ENCODE measurements at places on chromosomes 2 and 18. TPM values are rescaled to one million over a fixed set of nuclear protein-coding genes. Genes with fewer than 3 reads are reported as not detected.

The FBXO15 gene
- 1.1 TPM for total RNA-seq

The RIF1 gene
- 108 TPM for total RNA-seq

The ATP5MC3 gene
- total RNA-seq = 69.8 TPM

The CCBE1 gene
- total RNA-seq = 4.2 TPM

The STAT4 gene
- total RNA-seq = 7.1 TPM

The CTAGE1 gene
- not detected for total RNA-seq

The TMX3 gene
- 97.6 TPM for total RNA-seq

The TYW5 gene
- total RNA-seq = 22.4 TPM

The GKN2 gene
- total RNA-seq = not detected

The ARHGEF33 gene
- total RNA-seq = 2.1 TPM

The SCG2 gene
- total RNA-seq = 15.3 TPM

DNA sequence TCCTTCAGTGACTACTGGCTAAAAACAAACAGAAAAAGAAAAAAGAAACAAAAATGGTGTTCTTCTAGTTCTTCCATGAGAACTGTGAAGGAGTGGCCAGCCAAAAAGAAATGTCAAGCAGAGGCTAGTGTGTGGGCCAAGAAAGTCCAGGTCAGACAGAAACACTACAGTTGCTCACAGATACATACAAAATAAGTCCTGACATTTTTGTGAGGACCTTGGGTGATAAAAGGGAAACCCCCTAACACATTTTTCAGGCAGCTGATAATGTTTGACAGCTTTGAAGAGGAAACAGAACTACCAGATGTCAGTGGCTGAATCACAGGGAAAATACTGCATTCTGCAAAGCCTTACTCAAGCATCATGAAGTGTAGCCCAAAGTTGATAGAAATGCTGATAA, 28.1 kb downstream of the ARHGAP25 start:
- no peak for DNase-seq

- DNase-seq = no peak
Measured at GRCh38 chr2:26623541-26624495, 17.3 kb downstream of the CIB4 start.

DNA sequence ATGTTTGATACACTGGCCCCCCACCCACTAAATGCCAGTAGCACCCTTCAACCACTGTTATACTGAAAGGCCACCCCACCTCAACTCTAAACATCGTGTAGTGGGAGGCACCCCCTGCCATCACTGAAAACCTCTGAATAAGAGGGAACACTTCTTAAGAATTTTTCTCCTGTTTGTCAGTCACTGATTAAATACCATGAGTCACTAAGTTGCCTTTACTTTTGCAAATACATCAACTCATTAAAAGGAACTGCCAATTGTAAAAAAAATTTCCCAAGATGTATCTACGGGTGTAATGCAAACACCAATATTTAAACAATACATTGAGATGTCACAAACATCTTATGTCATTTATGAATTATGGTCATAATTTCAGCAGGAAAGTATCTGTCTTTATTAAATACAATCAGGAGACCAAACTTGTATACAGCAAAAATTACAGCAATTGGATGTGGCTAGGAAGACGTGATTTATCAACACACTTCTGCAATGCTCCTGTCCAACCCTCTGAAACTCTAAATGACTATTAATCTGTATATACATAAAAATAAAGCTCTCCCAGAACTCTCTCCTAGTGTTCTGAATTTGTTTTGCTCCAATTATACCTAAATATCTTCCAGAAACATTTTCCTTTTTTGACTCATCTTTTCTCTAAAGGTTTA, 144.1 kb upstream of the STK17B start:
- no peak for DNase-seq

GRCh38 chr18:59318460-59319050, at the start of gene CPLX4:
TSS of gene CPLX4 (minus strand) at chr18:59318649. CDS start at chr18:59318462, 187 bp downstream.
- DNase-seq = no peak

- DNase-seq = no peak
Measured at GRCh38 chr2:37676274-37676673, 4.8 kb upstream of the CDC42EP3 start.

GRCh38 chr2:86107031-86107430, 996 bp downstream of the PTCD3 start:
- DNase-seq = no peak

DNA sequence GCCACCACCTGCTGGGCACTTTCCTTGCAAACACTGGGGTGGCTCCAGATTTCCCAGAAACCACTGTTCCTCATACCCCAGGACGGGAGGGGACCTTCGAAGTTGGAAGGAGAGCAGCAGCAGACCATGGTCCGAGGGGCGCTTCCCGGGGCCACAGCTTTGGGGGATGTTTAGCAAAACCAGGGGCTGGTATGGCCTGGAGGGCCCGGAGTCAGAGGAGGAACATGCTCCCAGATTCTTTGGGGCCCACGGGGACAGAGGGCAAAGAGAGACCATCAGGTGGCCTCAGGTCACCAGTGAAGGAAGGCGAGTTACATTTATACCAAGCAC, 25.3 kb downstream of the HS6ST1 start:
- no peak for DNase-seq

GRCh38 chr18:59690996-59691395, 6.2 kb downstream of the CCBE1 start:
- DNase-seq = no peak

- DNase-seq = no peak
Measured at GRCh38 chr2:88176352-88176984, 6.3 kb downstream of the THNSL2 start.

GRCh38 chr18:666177-666576, 8.7 kb downstream of the TYMS start:
- no peak for DNase-seq

DNA sequence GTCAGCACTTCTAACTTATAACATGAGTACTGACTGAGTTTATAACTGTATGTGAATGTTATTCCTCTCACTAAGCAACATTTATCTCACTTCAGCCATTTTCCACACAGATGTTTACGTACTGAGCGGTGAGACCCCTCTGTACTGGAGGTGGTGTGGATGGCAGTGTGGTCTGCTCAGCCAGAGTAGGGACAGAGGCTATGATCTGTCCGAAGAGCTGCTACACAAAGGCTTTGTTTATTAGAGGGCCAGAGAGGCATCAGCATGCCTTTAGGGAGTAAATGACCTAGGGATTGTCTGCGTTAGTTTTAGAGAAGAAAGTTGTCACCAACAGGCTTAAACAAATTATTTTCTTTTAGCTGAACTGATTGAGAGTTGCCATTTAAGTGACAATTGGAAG, 23.2 kb upstream of the TACR1 start:
- no peak for DNase-seq

- DNase-seq = no peak
Measured at GRCh38 chr2:197591339-197592072, 75.6 kb downstream of the MOB4 start.

GRCh38 chr18:44473394-44474066, 207.2 kb upstream of the SETBP1 start:
- DNase-seq = no peak

DNA sequence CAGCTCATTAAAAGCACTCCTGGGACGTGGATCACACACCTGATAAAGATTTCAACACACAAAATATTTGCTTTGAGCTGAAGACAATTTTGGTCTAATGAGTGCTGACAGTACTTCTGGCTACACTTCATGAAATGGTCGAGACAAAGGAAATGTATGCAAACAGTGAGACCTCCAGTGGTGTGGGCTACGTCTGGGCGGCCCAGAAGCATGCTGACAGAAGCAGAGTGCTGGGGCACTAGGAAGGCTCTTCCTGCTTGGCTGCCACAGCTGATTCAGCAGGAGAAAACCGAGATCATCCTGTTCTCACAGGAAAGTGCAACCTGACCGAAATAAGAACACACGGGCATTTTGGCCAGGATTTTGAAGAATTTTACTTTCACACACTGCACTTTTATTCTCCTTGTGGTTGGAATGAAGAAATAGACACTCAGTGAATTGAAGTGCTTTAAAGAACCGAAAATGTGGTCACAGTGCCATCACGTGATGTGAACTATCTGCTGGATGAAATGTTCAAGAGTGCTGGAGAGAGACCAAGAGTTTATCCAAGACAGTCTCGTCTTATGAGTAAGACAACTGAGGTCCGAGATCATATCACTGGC, 149.5 kb downstream of the CCBE1 start:
- DNase-seq = no peak

- DNase-seq = no peak
Measured at GRCh38 chr2:71860381-71860926, 287.2 kb downstream of the CYP26B1 start.

GRCh38 chr2:201257956-201258665, 2.2 kb upstream of the CASP8 start:
- DNase-seq = peak; percentile 67

DNA sequence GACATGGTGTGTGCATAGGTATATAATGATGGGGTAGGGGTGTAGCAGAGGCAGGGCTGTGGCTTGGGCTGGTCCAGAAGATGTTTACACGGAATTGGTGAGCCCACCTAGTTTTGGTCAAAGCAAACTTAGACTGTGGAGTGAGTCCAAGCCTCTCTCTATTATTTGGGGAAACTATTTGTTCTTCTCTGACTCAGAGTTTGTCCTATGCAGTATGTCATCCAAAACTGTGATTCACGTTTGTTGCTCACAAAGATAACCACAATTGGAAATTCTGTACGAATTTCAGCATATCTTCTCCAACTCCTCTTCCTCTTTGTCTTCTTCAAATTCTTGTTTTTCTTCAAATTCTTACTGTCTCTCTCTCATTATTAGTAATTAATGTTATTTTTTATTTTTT, 292.9 kb downstream of the XIRP2 start:
- no peak for DNase-seq

- no peak for DNase-seq
Measured at GRCh38 chr2:113131352-113132185, 4.2 kb downstream of the IL1RN start.

DNA sequence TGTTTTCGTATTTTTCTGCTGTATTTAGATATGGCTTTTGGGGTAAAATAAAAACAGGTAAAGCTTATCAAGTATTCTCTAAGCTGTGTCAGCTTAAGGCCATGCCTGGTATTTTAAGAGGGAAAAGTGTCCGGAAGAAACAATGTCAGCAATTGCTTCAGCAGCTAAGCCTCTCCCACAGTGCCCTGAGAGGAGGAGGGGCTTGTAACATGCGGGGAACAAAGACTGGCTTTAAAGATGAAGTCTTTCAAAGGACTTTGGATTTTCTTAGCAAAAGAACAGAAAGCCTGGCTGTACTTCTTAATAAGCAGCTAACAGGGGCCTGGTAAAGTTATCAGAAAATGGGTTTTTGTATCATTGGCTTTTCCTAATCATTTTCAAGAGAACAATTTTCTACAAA, 102.8 kb downstream of the PXDN start:
- DNase-seq = no peak

- no peak for DNase-seq
Measured at GRCh38 chr2:238567067-238567855, 140.5 kb downstream of the ASB1 start.

GRCh38 chr2:207704671-207705070, 6.8 kb upstream of the CCNYL1 start:
- DNase-seq = no peak

DNA sequence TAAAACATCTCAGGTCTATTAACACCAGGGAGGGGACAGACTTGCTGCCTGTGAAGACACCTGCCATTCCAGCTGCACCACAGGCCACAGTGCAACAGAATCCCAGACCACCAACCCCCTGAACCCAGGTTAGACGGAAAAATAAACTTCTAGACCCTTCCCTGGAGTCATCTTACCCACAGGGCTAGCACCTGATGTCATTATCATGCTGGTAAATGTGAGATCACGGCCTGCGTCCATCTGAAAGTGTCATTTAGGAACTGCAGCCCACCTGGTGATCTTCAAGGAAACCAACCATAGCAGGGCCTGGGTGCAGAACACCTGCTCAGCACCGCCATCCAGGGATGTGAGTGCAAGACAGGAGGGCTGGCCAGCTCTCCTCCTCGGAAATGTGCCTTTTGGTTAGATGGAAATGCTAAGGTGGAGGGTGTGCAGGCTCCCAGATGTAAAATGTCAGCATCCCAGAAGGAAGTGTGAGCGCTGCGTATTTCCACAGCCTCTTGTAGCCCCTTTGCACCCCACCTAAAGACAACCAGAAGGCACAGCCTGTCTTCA, 80.8 kb downstream of the PTGR3 start:
- DNase-seq = no peak

DNA sequence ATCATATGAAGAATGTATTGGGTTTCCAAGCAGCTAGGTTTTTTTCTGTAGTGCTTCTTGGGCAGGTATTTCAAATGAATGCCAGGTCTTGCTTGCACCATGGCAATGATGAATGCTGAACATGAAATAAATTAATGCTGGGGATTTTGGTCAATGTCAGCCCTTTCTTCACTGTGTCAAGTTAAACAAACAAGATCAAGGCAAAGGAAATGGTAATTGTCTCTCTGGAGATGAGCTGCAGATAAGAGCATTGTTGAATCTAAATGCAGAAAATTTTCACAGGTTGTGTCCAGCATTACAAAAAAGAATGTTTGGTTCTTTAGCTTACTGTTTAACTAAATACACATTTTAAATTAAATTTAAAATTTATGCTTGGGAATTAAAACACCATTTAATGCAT, 144.3 kb downstream of the GPD2 start:
- DNase-seq = no peak
